ENCODE measurements at places on chromosomes 2 and 18.

- DNase-seq, result no peak
Observed at GRCh38 chr2:68387408-68388350, 22.6 kb downstream of the PLEK start.

- DNase-seq, result no peak
Observed at GRCh38 chr2:113869253-113869652, 20.6 kb upstream of the ACTR3 start.

- DNase-seq, result no peak
Observed at GRCh38 chr18:76999077-76999476, 133.5 kb downstream of the MBP start.

DNA sequence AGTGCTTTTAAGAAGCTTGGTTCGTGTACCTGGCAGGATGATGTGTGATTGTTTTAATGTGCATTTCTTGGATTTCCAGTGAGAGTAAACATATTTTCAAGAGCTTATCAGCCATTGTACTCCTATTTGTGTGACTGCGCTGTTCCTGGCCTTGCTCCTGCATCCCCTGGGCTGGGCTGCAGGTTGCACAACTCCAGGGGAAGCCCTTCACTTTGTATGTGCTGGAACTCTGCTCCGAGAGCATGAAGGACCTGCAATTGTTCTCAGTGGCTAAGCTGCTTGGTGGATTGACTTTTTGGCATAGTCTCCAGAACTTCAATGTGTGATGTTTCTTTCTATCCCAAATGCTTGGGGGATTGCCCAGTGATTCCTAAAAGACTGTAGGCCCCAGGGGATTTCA is 18.8 kb downstream of the ATP6V1C2 start:
- no peak for DNase-seq

DNA sequence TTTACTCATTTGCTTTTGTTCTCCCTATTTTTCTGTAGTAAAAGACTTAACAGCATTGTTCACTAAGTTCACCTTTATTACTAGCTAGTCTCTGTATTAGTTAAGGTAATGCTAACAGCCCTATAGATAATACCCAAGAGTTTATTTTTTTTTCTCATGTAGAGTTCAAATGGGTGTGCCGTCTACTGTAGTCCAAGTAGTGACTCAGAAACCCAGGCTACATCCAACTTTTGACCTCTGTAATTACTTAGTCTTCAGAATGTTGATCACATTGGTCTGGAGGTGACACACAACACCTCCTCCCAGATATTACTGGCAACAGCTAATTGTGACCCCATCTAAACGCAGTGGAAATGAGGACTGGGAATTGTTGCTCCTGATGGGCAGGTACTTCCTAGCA is 7.7 kb downstream of the COQ10B start:
- DNase-seq, result no peak

DNA sequence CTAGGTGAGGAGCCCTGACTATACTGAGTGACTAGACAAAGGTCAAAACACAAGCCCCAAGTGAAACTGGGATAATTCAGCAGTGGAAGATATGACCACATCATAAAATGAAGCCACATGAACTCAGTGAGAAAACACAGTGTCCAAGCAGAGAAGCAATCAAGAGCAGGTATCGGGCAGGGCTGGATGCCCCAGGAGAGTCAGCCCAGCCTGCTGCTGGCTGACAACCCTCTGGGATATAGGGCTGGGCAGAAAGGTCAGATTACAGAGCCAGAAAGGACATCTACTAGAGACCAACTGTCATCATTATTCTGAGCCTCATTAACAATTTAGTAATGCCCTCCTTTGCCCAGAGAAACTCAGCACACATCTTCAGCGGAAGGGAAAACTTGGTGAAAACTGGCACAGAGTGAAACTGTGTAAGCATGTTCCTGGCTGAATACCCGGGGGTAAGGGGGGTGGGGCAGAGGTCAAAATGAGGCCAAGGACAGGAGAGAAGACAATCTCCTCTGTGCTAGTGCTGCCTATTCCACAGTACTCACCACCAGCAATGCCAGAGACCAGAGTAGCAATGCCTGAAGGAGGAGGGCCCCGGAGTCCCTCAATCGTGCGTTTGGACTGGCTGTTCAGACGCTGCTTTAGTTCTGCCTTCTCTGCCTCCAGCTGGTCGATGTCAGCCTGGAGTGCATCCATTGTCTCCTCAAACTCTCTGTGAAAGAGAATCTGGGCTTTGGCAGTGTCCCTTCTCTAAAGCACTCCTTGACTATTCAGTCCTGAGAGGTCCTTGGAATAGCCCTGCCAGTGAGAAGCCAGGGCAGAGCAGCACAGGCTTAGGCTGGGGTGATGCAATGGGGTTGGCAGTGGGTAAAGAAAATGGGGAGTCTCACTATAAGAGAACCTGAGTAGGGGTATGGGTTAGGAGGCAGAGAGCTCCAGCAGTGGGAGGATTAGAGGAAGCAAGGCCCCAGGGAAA is 15.3 kb downstream of the DCTN1 start:
- DNase-seq, result no peak

GRCh38 chr18:56309104-56309503 is 329.3 kb downstream of the TXNL1 start:
- no peak for DNase-seq

DNA sequence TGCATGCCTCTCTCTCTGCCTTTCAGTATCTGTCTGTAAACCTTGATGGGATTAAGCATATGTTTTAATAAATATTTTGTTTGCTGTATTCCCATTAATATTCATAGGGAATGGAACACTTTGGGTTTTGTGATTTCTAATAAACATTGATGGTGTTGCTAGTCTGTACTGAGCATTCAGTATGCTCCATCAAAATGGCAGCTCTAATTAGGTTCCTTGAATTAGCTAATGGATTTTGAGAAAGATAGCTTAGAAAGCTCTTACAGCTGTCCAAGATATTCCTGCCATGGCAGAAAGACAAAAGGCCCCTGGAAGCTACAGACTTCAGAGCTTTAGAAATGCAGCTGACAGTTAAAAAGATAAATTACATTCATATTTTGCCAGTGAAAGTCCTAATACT is 199.2 kb upstream of the NRP2 start:
- DNase-seq, result no peak

- no peak for DNase-seq
Observed at GRCh38 chr2:38597115-38597514, 5.6 kb downstream of the HNRNPLL start.

DNA sequence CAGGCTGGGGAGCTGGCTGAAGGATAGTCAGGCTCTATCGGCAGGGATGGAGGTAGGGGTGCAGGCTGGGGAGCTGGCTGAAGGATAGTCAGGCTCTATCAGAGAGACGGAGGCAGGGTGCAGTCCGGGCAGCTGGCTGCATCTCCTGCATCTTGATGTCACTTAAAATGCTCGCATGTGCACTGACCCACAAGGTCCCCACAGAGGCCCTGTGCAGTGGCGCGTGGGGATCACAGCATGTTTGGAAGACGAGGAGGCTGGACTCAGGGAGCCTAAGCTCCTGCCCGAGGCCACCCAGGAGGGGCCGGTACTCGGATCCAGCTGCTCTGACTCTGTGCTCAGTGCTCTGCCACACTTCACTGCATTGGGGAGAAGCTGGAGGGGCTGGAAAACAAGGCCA is 189.0 kb upstream of the HDAC4 start:
- DNase-seq, result peak; percentile 7

- DNase-seq, result no peak
Observed at GRCh38 chr2:188272121-188272520, 19.6 kb upstream of the GULP1 start.

- no peak for DNase-seq
Observed at GRCh38 chr2:235493775-235494715, at the start of gene AGAP1. Gene AGAP1 (plus strand): TSS chr2:235494043.

DNA sequence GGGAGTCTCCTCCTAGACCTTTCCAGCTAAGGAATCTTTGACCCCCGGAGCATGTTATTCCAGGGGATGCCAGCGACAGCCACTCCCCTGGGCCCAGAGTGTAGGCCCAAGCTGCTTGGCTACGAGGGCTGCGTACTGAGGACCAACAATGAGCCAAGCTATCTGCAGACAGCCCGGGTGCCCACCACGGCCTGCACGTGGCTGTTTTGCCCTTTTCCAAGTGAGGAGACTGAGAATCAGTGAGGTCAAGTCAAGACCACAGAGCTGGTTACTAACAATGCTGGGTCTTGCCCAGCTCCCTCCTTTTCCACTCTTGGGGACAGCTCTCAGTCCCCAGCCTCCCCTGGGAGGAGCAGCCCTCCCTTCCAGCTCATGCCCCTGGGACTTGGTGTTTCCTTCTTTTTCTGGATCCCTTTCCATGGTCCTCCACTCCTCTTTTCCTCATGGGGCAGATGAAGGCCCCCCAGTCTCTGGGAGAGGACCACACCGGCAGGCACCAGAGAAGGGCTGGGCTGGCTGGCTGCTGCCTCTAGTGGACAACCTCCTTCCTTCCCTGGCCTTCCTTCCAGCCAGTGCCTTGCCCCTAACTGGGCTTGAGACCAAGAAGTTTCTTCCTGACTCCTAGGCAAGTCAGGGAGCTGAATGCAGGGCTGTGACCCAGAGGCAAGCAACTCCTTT is 550 bp upstream of the MALL start:
- no peak for DNase-seq

- no peak for DNase-seq
Observed at GRCh38 chr2:179592167-179592936, 269.1 kb downstream of the ZNF385B start.

DNA sequence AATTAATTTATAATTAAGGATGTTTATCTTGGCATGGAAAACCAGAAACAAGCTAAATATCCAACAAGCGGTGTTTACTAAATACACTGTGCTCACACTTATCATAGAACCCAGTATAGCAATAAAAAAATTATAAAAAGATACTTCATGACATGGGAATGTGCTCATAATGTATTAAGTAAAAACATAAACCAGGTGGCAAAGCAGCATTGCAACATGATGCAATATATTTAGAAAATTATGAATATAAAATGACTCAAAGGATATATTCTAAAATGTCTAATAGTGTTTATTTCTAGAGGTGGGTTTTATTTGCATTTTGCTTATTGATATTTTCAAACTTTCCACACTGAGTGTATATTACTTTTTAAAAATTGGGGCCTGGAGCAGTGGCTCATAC is 84.4 kb upstream of the ATL2 start:
- no peak for DNase-seq

GRCh38 chr18:68439642-68440041 is 275.3 kb downstream of the TMX3 start:
- no peak for DNase-seq

DNA sequence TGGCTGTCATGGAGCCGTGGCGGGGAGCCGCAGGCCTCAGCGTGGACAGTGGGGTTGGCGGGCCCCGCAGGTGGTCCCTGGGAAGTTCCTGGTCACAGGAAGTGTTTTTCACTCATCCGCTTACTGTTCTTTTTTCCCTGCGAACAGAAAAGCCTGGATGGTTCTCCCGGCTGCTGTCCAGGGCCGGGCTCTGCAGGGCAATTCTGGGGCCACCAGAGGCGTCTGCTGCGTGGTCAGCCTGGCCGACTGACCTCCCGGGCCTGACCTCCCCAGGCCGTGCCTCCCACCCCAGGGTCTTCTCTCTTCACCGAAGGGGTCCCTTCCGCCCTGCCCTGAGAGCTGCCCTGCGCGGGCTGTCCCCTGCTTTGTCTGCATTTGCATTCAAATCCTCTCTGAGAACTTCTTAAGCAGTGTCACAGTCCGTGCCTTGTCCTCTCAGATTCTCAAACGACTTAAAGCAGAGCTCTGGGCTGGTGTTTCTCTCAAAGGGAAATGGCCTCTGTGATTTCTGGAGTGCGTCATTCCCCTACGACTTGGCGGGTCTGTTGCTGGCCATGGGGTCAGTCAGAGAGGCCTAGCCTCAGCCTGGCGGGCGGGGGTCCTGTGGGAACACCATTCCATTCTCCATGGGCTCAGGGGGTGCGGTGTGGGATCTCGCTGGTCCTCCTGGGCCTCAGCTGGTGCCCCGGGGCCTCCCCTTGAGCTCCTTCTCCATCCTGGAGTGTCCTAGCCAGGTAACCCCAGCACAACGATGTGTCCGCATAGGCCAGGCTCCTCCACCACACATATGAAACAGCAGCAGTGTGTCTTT is 38.3 kb downstream of the KLHL29 start:
- DNase-seq, result no peak

DNA sequence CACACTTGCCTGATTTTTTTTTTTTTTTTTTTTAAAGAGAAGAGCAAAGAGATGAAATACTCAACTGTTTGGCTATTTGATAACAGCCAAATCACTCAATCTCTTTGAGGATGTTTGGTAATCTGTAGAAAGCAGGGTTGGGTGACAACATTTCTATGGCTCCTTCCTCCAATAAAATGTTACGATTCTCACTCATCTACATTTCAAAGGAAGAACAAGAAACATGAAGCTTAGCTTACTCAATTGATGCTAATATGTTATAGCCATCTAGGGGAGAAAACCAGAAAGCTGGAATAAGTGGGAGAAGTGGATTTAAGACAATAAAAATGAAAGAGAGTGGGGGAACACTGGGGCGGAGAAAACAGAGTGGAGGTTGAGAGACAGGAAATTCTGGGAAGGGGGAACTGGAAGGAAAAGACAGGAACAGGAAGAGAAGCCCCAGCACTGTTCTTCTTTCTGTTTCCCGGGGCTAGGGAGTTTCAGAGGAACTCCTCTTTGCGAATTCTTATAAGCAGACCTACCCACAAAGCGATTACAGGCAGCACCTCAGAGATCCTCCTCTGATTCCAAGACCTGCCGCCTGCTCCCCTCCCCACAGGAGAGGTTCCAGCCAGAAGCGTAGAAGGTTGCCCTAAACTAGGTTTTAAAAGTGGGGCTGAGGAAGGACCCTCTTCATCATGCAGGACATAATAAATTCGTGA is 13.3 kb downstream of the ST3GAL5 start:
- no peak for DNase-seq

DNA sequence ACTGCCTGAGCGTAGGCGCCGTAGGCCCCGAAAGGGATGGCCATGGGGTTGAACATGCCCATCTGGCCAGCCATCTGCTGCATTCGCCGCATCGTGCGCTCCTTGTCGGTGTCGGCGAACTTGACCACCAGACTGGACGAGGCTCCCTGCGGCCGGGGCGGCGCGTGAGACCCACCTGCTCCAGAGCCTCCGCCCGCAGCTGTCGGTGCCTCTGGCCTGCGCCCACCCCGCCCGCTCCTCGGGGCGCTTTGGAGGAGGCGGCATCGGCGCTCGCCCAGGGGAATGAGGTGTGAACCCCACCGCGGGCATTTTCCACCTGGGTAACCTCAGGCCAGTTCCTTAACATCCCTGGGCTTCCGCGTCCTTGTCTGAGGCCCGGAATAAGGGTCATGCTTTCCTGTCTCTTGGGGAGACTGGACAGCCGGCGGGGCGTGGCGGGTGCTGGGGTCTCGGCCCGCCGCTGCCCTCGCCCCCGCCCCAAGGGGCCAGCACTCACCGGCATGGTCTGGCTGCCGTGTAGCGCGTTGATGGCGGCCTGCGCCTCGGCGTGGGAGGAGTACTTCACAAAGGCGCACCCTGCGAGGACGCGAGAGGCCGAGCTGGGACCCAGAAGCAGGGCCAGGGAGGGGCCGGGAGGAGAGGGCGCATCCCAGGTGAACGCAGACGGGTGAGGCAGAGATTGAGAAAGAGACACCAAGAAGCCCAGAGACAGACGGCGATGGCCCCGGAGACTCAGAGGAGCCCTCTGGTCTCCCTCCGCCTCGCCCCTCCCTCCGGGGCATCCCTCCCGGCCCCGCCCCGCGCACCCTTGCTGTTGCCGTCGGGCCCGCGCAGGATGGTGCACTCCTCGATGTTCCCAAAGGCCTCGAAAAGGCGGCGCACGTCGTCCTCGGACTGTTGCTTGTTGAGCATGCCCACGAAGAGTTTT is 291.0 kb downstream of the CELF4 start:
- no peak for DNase-seq

GRCh38 chr2:188475945-188476344 is 184.3 kb downstream of the GULP1 start:
- no peak for DNase-seq
